Bronchial epithelial cell (primary cell): ENCODE measurements at places on chromosomes 7 and 10. TPM values are rescaled to one million over a fixed set of nuclear protein-coding genes. Genes with fewer than 3 reads are reported as not detected.

The RAB19 gene
- not detected in 2 replicates for total RNA-seq

The SEMA4G gene
- total RNA-seq = 0.26 and 0.51 TPM in 2 replicates

The CHN2 gene
- total RNA-seq = 0.53 TPM in 1 of 2 replicates, not detected in the other

The GTF2IRD1 gene
- 18.2 and 23.7 TPM in 2 replicates for total RNA-seq

The ATP6V1F gene
- total RNA-seq = 108 and 132 TPM in 2 replicates

The PPP3CB gene
- 20.6 and 24.7 TPM in 2 replicates for total RNA-seq

The CFAP46 gene
- total RNA-seq = 0.26 and 0.38 TPM in 2 replicates

The CAV1 gene
- total RNA-seq = 91.5 and 157 TPM in 2 replicates

The FOXI2 gene
- not detected in 2 replicates for total RNA-seq

The CACNB2 gene
- 0.13 TPM in 1 of 2 replicates, not detected in the other for total RNA-seq

The FHIP2A gene
- 6.8 and 7.9 TPM in 2 replicates for total RNA-seq

The HEPACAM2 gene
- 0.13 TPM in 1 of 2 replicates, not detected in the other for total RNA-seq

The GIMAP8 gene
- total RNA-seq = under 0.01 TPM in 2 replicates

The EVX1 gene
- not detected in 2 replicates for total RNA-seq

The RASSF4 gene
- total RNA-seq = 0.26 and 0.51 TPM in 2 replicates

The ZNF239 gene
- 0.26 and 2.6 TPM in 2 replicates for total RNA-seq

The PIK3AP1 gene
- total RNA-seq = 2.1 and 5.2 TPM in 2 replicates

The CFAP70 gene
- total RNA-seq = 0.79 and 2.4 TPM in 2 replicates

The BTBD16 gene
- total RNA-seq = 0.13 and 0.26 TPM in 2 replicates

The UNCX gene
- not detected in 2 replicates for total RNA-seq

The ADAM8 gene
- 34.2 and 41.6 TPM in 2 replicates for total RNA-seq

The CALN1 gene
- total RNA-seq = not detected in 2 replicates

The ATG9B gene
- total RNA-seq = under 0.01 and 0.26 TPM in 2 replicates

The ZNF425 gene
- total RNA-seq = 3.7 TPM in 2 replicates

The MSS51 gene
- total RNA-seq = 0.90 and 1.1 TPM in 2 replicates

The KCNIP2 gene
- 0.51 TPM in 1 of 2 replicates, not detected in the other for total RNA-seq

The THSD7A gene
- 0.26 TPM in 2 replicates for total RNA-seq

The GCK gene
- total RNA-seq = 0.13 and 0.53 TPM in 2 replicates

The GJD4 gene
- not detected in 2 replicates for total RNA-seq

The HTR5A gene
- total RNA-seq = not detected in 2 replicates

The DPYSL4 gene
- total RNA-seq = 0.13 and 0.26 TPM in 2 replicates

The C7orf25 gene
- 3.2 and 3.7 TPM in 2 replicates for total RNA-seq

The CNPY1 gene
- total RNA-seq = not detected in 2 replicates

The CPN1 gene
- total RNA-seq = not detected in 2 replicates

The LRRN3 gene
- total RNA-seq = not detected in 2 replicates

The GALNT17 gene
- total RNA-seq = not detected in 2 replicates
